ENCODE measurements at places on chromosomes 16 and 17.

DNA sequence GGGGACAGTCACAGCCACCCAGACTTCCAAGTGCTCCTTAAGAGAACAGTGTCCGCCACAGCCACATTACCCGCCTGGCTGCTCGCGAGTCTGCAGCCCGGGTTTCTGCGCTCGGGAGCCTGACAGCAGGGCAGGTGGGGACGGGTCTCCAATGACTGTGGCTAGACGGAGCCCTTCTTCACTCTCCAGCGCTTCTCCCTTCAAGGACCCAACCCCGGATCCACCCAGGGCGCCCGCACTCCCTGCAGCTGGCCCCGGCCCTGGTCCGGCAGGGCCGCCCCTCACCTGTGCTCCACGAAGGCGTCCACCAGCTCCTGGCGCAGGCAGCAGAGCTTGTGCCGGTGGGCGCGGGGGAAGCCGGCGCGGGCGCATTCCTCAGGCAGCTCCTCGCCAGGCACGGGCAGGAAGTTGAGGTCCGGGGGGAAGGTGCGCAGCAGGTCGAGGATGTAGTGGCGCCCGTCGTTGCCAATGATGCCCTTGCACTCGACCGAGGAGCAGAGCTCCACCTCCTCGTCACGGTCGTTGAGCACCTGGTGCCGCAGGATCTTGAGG is 13.9 kb downstream of the CLUH start:
- no peak for DNase-seq

DNA sequence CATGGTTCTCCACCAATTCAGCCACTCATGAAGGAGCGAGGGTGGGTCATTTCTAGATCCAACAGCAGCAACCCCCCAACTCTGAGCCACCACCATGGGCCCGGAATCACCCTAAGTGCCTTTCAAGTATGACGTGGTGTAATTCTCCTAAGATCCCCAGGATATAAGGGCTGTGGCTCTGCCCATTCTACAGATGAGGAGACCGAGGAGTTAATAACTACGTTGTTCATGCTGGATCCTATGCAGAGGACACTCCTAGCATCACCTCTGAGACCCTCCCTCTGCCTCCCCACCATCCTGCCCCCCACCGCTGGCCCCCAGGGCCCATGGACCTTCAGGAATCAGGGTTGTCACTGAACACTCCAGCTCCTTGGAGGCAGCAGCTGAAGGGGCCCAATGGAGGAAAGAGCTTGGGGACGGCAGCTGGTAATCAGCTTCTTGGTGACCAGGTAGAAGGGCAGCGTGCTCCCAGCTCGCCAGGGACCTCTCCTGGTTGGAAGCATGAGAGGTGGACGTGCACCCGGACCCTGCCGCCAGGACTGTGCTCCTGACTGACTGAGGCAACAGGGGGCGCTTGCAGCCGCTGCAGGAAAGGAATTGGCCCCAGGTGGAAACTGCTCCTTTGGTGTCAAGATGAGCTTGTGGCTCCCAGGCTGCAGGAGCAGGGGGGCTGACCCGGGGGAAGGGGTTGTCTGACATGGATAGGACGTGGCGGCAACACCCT is 28.2 kb upstream of the CACNG1 start:
- DNase-seq: no peak

- DNase-seq: no peak
These were observed 9.6 kb downstream of the PIK3R6 start for GRCh38 chr17:8857919-8858318.

- no peak for DNase-seq
These were observed 20.4 kb downstream of the POLR3E start for GRCh38 chr16:22317625-22318024.

- no peak for DNase-seq
These were observed 122.6 kb upstream of the FOXF1 start for GRCh38 chr16:86387468-86388440.

DNA sequence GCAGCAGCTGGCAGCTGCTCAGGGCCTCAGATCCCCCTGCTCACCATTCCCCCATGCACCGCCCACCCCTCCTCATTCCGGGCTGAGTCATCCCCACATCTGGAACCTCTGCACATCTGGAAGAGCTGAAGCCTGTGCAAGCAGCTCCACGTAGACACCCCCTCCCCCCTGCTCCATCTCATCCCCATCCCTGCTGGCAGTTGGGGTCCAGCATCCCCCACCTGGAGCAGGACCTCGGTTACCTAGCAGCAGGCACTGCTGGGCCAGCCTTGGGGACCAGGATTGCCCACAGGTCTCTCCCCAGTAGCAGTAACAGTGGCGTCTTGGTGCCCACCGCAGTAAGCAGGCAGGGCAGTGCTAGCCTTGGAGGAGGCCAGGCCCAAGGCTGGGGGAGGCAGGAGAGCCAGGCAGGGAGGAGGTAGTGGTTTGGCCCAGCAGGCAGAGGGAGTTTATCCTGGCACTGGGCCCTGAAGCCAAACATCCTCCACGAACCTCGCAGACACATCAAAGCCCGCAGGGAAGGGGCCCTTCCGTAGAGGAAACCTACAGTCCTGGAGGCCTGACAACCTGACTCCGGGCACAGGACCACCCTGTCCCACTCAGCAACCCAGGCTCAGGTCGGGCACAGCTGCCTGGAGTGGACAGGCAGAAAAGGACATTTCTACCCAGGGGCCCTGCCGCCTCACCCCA is 7.7 kb upstream of the TMEM92 start:
- DNase-seq: no peak

- no peak for DNase-seq
These were observed 26.3 kb downstream of the UBALD1 start for GRCh38 chr16:4588386-4588785.

DNA sequence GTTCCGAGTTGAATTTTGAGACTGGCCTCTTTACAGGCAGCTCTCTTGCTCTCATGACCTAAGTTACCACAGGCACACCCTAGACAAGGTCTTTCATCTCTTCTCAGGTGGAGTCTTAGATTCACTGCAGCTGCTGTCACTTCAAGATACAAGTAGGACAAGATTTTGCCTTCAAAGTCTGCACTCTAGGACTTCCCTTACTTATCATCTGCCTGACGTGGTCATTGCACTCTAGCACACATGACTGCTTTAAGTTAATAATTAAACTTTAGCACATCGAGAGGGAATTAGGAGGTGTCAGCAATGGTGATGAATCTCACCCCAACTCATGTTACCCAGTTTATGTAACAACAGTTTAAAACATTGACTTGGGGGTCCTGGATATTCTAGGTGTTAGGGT is 25.6 kb downstream of the RNF135 start:
- DNase-seq: no peak

DNA sequence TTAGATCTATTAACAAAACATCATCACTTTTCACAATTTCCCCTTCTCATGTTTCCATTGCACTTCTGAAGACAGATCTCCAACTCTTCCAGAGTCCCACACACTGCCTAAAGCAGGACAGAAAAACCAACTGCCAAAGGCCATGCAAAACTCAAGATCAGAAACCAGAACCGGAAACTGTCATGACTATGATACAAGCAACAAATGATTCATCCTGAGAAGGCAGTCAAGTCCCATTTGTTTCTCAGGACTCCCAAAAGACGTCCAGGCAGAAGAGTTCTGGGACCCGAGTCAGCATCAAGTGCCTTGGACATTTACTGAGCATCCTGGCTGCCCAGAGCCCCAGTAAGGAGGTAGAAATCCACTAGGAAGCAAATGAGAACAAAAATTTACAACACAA is 38.8 kb downstream of the ERN1 start:
- no peak for DNase-seq

GRCh38 chr17:44801880-44802279 is 28.2 kb downstream of the GJC1 start:
- no peak for DNase-seq

DNA sequence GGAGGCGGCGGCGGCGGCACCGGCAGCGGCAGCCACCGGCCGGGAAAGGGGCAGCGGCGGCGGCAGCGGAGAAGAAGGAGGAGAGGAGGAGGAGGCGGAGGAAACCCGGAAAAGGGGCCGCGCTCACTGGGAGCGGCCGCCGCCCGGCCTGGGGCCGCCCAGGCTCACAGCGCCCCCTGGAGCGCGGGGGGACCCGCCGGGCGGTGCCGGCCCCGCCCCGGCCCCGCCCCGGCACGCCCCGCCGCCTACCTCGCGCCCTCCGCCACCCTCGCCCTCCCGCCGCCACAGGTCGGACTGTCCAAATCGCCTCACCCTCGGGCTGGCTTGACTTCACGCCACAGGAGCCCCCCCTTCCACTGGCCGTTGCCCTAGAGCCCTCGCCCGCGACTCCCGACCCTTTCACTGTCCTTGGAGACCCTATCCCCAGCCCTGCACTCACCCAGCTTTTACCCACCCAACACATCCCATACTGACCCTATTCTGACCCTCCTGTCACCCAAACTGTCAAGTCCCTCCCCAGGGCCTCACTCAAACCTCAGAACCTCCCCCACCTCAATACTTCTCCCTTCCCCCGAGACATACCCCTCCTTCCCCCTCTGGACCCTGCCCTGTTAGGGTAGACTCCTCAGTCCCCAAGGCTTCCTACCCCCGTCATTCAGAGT is at the start of gene CSNK2A2:
Gene CSNK2A2 (minus strand): TSS at position 85 of the 662 bp plus-strand sequence. CDS start 370 bp downstream, outside the sequence.
- peak; percentile 66 for DNase-seq

DNA sequence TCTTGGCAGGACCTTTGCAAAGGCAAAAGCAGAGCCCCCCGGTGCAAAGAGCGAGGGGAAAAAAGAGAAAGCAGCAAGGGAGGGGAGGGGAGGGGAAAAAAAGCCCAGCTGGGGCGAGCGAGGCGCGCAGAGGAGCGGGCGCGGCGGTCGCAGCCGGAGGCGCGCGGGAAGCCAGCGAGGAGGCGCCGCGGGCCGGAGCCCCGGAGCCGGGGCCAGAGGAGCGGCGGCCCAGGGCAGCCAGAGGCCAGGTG is 129 bp downstream of the IRX5 start:
- DNase-seq: no peak

- DNase-seq: no peak
These were observed 26.1 kb downstream of the CACNA1G start for GRCh38 chr17:50586421-50587247.

DNA sequence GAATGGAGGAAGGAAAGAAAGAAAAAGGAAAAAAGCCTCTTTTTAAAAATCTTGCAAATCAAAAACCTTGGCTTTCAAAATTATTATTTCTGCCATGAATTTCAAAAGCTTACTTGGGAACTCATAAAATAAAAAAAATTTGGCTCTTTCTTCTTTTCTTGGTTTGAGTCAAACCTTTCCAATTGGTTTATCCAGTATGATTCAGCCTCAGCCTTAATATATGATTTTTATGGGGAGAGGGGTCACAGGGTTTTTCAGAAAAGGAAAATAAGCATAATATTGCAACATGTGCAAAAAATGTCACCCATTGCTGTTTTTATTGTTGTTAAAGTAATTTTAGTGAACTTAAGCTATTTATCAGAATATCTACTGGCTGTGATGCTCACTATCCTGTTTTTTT is 31.2 kb upstream of the HAPSTR1 start:
- DNase-seq: no peak

GRCh38 chr17:10021272-10021984 is 116.4 kb upstream of the RCVRN start:
- no peak for DNase-seq

GRCh38 chr17:66675991-66676371 is 158.9 kb upstream of the CACNG5 start:
- DNase-seq: no peak

DNA sequence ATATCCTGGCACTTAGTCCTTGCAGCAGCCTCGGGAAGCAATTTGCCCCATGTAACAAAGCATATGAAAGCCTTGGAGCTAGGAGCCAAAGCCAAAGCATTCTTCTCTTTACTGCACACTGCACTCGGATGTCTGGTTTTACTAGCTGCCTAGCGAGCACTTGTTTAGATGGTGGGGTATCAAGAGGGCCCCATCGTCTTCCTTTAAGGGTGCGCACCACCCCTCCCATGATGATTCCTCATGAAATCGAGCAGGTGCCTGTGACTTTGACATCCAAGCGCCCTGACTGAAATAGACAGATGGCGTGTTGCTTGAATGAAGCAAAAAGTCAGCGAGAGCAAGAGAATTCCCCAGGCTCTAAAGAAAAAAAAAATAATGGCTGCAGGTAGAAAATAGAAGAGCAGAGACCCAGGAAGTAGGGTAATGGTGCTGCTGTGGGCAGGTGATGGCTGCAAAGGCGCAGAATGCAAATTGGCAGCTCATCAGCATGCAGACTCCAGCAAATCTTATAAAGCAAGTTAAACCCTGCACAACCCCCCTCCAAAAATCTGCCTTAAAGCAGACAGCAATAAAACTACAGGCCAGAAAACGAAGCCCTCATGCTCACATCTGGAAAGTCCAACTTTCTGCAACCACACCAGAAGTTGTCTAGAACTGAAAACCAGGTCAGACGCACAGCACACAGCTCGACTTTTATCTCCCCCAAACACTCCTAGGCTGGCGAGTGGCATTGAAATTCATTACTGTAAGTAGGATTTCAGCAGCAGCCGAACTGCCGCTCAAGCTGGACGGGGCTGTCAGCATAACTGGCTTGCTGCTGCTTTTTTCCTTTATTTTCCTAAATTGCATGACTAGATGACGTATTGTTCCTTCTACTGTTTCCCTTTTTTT is 384.3 kb downstream of the RBFOX1 start:
- DNase-seq: no peak

DNA sequence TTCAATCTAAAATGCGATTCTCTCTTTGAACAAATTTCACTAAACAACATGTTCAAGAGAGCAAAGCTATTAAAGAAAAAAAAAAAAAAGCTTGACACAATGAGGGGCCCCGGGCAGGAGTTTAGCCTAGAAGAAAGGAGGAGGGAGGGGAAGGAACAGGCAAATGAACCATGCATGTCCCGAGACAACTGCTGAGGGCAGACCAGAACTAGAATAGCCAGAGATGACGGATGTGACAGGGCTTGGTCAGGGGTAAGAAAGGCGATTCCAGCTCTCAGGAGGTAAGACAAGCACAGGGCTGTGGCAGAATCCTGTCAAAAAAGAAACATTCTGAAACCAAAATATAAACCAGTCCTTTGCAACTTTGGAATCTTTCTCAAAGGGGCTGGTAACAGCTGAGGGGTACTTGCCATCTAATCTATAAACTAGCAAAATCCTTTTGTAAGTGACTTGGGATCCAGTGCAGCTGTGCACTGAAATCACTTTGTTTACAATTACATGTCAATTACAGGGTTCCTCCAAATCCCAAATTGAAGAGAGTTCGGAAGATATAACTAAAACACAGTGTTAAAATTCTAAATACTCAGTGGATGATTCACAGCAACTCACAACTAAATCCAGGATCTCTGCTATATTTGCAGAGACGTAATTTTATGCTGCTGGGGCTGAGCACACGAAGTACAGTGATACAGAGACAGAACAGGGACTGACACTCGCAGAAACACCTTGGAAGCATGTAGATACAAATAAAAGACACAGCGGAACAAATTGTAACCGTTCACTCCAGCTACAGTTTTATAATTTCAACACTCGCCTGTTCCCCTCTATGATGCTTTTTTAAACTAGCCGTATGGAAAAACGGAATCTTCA is 567.4 kb upstream of the ZFHX3 start:
- DNase-seq: no peak

DNA sequence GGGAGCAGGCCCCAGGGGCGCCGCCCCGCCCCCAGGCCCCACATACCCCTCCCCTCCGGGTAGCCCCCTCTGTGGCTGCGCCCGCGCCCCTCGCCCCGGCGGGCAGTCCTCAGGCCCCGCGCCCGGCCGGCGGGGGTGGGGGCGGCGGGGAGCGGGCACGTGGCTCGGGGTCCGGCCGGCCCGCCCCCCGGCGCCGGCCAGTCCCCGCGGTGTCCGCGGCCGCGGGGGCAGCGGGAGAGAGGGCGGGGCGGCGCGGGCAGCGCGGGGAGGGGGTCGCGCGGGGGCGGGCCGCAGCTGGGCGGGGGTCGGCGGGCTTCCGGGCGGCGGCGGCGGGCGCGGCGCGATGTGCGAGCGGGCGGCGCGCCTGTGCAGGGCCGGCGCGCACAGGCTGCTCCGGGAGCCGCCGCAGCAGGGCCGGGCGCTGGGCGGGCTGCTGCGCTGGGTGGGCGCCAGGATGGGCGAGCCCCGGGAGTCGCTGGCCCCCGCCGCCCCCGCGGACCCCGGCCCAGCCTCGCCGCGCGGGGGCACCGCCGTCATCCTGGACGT is 335 bp downstream of the NECAB2 start:
- no peak for DNase-seq

All from stimulated activated CD4-positive, alpha-beta T cell treated with anti-CD3 and anti-CD28 coated beads, TNF-alpha, amount 100 ng/mL, for 1 hour (primary cell).